ENCODE measurements at places on chromosomes 13 and 19.

DNA sequence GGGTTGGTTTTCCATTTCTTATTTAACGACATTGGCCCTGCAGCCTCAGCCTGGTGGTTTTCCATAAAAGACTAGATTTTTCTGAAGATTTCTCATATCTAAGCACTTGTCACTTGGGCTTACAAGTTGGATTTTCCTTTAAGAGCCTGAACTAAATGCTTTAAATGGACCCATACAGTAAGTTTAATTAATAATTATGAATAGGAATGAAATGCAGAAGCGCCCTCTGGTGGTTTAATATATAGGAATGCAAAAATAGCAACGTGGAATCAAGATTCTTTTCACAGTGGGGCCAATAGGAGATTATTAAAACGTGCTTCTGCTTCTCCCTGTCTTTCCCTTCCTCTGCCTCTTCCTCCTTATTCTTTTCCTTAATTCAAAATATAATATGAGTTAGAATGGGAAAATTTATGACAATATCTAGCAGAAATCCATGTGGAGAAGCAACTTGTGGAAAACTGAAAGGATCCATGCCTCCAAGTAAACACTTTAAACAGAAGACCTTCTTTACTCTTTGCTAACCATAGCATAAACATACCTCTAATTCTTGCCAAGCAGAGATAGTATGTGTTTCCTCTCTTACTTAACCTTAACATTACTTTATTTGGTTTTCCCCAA, 324.0 kb downstream of the GPC5 start:
- no peaks in the 10 kb centered on the region for H3K4me1 ChIP-seq
- H3K4me3 ChIP-seq: no peak overlapping the region
- H3K27me3 ChIP-seq: no peaks in the 10 kb centered on the region
- no peak overlapping the region for H3K27ac ChIP-seq
- DNase-seq: no peak

DNA sequence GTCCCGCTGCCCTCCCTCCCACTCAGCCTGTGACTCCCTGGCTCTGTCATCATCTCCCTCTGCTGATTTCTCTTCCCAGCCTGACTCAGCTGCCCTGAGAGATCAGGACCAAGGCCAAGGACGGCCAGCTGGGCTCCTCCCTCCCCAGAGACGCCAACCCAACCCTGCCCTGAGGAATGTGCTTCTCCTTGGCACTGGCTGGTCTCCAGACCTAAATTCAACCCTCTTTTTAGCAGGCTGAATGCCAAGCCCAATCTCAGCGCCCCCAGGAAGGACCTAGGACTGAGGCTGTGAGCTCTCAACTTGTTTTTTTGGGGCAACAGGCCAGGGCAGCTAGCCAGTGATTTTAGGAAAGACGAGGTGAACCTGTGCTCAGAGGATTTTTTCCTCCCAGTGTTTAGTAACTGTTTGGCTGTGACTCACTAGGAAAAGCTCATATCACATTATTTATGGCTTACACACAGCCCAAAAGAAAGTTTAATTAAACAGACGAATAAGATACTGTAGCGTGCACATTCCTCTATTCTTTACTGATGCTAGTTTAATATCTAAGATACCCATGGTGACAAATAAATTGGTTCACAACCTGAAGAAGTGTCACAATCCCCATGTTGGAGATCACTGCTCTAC, 7.4 kb upstream of the IGFL1 start:
- no peaks in the 10 kb centered on the region for H3K27me3 ChIP-seq
- DNase-seq: no peak
- H3K4me1 ChIP-seq: no peaks in the 10 kb centered on the region
- no peak overlapping the region for H3K27ac ChIP-seq
- H3K4me3 ChIP-seq: no peak overlapping the region

- no peaks in the 10 kb centered on the region for H3K27me3 ChIP-seq
- no peak overlapping the region for H3K27ac ChIP-seq
- H3K4me3 ChIP-seq: no peak overlapping the region
- H3K4me1 ChIP-seq: no peaks in the 10 kb centered on the region
- no peaks in the 10 kb centered on the region for H3K36me3 ChIP-seq
These were observed 929.1 kb downstream of the PCDH9 start for GRCh38 chr13:66301006-66301405.

- peak overlapping the region; percentile 98 for H3K4me3 ChIP-seq
- H3K4me1 ChIP-seq: peaks cover 55% of the 10 kb centered on the region
- peak overlapping the region; percentile 93 for H3K27ac ChIP-seq
- no peak for DNase-seq
These were observed 3.0 kb downstream of the KLF12 start for GRCh38 chr13:74131227-74131626.

All from CD4-positive, CD25-positive, alpha-beta regulatory T cell (primary cell).